ENCODE measurements at places on chromosomes 2 and 18.

DNA sequence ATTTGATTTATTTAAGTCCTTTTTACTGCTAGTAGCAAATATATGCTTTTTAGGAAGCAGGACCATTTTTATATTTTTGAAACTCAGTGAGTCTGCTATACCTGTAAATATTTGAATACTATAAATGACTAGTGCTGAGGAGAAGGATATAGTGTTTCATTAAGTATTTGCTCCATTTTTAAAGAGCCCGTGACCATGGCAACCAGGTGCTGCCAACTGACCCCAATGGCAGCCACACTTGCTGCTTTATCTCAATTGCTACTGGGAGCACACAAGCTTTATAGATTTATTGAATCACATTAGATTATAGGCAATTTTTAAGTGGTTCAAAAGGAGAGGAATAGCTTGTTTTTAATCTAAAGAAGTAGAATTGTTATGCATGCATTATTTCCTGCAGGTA is 142.0 kb downstream of the SCG2 start:
- no peak for DNase-seq

- no peak for DNase-seq
Observed at GRCh38 chr2:117859532-117859911, 45.0 kb downstream of the DDX18 start.

GRCh38 chr18:45551142-45551815 is 64.0 kb upstream of the SLC14A2 start:
- peak; percentile 63 for DNase-seq

DNA sequence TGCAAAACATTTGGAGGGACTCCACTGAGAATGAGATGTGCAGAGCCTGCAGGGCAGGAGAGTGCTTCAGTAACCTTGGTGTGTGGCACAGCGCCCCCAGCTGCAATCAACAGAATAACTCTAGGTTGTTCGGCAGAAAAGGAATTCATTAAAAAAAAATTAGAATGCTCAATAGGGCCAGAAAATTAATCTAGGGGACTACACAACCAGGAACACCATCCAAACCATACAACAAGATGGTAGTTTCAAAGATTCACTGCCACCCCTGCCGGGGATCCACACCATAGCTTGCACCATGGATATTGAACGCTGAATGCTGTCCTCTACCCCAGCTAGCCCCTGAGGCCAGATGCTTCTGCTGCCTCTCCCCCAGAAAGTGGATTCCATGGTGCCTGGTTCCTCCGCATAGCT is 50.1 kb downstream of the THUMPD2 start:
- peak; percentile 42 for DNase-seq

GRCh38 chr2:23683001-23683400 is 243.9 kb downstream of the ATAD2B start:
- no peak for DNase-seq

DNA sequence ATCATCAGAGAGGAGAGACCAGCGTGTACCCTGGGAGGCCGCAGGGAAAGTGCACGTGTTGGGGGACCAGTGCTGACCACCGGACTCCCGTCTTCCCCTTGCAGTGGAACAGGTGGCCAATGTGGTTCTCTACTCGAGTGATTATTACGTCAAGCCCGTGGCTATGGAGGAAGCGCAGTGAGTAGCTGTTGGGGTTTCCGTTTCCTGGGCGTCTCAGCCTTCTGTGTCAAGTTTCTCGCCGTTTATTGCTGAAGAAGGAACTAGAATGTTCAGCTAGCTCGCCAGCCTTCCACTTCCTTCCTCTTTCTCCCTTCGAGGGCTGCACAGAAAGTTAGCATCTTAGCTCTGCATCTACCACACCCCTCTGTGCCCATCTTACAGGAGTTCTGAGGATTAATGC is 22.8 kb upstream of the DGKD start:
- DNase-seq: peak; percentile 98

DNA sequence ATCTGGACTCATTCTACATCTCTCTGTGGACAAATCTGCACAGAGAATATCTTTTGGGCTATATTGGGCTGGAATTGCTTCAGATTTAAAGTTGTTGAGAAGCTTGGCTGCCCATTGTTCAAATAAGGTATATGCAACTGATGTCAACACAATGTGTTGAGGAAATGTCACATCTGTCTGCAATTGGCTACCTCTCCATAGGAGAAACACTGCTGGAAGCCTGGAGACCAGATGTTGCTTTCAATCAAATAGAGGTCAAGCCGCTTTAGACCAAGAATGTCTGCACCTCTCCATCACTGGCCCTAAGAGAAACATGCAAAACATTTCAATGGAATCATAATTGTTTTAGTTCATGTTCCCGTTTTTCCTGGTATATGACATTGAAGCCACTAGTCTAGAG is 720.2 kb downstream of the SLC4A3 start:
- no peak for DNase-seq

DNA sequence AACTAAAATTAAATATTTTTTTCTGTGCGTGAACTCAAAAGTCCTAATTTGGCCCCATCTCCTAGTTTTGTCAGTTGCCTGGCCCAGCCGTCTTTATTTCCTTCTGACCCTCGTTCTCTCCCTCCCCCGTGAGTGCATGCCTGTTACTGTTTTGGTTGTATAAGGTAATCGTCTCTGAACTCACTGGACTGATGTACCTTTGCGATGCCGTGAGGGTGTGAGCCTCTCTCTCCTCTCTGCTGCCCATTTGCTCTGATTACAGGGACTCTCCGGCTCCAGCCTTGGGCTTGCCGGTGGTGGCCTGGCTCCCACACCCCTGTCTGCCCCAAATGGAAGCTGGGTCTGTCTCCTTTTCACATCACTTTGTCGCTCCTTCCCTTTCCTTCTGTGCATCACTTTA is 66.5 kb upstream of the RBM44 start:
- DNase-seq: no peak

GRCh38 chr2:84741182-84741822 is 139.6 kb downstream of the TRABD2A start:
- peak; percentile 11 for DNase-seq

DNA sequence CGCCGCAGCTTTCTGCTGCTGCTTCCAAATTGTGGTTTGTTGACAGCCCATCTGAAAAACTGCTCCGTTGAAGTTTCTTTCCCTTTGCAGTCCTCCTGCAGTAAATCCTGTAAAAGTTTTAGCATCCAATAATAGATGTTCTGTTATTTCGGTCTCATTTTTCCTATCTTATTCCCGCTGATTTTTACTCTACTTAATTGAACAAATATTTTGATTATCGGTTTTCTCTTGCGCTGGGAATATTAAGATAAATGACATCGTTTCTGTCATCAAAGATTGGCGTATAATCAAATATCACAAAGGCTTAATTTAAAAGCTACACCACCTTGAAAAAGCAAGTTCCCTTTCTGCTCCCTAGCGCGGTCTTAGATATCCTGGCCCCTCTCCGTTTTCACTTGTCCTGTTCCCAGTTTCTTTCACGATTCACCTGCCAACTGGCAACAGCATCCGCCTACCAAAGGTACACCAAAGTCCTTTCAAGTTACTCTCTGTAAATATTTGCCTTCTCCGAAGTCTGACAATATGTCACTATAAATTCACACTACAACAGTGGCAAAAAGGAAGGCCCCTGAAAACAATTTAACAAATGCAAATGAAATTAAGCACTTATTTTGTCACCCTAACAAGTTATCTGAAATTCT is 1.0 kb upstream of the STRN start:
- peak; percentile 2 for DNase-seq

DNA sequence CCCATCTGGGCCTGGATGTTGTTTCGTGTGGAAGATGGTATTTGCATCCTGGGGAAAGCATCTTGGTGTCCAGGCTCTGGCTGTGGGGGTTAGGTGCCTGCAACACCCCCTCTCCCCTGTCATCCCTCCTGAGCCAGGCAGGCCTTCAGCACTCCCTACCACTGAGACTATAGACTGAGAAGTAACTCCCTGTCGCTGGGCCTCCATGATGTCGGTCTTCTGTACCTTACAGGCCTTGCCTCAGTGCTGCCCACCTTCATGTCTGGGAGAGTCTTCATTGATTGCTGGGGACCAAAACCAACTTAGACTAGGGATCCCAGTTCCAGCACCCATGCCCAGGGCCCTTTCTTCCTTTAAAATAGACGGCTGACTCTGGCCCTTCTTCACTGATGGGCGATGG is 33.1 kb upstream of the DNMT3A start:
- no peak for DNase-seq

DNA sequence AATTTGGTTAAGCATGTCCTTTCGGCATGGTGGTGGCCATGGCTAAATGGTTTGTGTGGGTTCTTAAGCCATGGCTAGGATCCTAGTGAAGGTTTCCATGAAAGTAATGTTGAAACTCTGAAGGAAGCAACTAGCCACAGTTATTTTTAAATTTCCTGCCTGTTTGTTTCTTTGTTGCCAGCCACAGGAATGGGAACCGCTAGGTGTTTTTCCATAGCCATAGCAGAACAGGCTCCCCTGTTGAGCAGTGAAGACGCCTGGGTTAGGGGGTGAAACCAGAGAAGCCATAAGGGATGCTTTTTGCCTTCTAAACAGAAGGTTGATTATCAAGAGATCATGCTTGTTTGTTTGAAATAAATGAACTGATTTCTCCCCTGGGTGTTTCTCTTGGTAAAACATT is 60.1 kb upstream of the CHMP1B start:
- no peak for DNase-seq

DNA sequence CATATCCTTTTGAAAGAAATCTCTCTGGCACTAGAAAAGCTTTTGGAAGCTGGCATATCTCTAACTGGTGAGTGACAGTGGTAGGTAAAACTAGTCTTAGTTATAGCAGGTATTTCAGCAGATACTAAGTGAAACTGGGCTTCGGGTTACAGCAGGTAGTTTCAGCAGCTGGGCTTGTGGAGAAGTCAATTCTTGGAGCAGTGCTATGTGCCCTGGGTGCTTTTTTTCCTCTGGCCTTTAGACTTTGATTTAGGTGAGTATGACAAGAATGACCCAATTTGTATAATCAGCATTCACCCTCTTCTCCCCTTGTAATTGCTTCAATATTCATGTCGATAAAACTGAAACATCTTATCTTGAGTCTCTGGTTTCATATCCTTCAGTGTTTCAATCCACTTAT is 123.1 kb downstream of the KYNU start:
- DNase-seq: no peak

- no peak for DNase-seq
Observed at GRCh38 chr2:101952551-101952950, 39.2 kb upstream of the IL1R2 start.

DNA sequence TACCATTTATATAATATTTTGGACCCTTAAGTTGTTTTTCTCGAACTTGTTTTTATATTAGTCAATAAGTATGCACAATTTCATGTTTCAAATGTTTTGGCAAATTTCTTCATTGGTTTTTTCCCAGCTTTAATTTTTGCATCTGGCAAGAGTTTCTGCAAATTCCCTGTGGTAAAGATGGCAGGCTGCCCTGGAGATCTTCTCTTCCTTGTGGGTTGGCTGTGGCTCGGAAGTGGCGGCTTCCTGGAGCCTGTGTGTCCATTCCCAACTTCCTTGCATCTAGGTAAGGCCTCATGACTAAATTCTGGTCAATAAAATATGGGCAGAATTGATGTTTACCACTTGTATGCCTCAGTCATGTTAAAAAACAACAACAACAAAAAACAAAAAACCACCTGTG is 818.6 kb downstream of the EPHA4 start:
- no peak for DNase-seq

DNA sequence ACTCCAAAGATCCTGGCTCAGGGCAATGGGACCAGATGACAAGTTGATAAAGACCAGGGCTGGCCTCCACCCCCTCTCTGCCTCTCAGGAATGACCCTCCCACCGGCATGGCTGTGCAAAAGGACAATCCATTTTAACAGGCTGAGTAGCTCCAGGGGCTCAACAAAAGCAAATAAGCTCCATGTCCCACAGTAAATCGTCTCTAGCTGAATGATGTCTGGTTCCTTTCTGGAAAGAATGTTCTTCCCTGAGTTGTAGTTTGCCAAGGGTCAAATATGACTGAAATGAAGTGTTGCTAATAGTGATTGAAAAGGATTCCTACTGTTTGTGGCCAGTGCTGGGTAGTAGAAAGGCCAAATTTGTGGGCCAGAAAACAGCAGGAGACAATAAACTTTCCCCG is 434.4 kb upstream of the ETAA1 start:
- no peak for DNase-seq

DNA sequence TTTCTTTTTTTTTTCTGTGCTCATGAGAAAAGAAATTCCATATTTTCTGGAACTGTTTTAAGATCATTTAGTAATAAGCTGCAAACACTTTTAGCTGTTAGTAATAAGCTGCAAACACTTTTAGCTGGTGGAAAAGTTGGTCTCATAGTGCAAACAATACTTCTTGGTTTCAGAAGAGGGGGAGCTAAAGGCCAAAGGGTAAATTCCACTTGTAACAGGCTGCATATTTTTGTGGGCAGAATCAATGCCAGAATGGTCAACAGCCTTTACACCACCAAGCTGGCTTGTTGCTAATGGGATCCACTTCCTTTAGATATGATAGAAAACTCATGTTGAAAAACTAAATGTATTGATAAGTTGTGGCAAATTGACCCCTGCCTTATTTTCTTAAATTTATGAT is 356.8 kb downstream of the NR4A2 start:
- DNase-seq: no peak

- no peak for DNase-seq
Observed at GRCh38 chr2:157722580-157723234, 94.0 kb upstream of the ACVR1C start.

DNA sequence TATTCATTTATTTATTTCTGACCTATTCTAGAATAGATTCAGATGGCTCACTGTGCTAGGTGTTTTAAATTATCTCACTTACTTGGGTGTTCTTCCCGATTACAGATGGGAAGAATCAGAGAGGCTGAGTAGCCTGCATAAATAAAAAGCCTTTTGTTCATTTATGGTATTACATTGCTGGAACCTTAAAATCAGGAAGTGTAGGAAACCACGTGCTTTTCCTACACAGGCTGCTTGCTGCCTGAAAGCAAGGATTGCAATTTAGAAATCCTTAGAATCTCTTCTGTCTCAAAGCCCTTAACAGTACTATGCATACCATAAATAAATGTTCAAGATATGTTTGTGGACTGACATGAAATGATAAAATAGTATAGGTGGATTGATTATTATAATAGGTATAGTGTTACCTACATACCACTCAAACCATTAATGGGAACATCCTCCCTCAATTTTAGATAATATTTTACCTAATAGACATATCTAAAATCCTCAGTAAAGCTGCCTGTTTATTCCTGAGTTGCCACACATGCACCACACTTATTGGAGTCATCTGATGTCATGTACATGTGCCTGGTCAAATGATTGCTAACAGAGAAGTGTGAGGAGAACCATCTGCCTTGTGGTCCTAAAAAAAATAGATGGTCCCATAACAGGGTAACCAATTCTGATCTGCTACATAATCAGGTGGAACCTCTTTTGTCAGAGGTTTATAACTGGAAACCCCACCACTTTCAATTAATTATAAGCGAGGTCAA is 73.5 kb upstream of the C2orf15 start:
- DNase-seq: peak; percentile 64

Measured in inflammatory macrophage (primary cell).